Activated T-cell treated with anti-CD3 and anti-CD28 coated beads for 1 hour (primary cell): ENCODE measurements at places on chromosomes 12 and 14.

DNA sequence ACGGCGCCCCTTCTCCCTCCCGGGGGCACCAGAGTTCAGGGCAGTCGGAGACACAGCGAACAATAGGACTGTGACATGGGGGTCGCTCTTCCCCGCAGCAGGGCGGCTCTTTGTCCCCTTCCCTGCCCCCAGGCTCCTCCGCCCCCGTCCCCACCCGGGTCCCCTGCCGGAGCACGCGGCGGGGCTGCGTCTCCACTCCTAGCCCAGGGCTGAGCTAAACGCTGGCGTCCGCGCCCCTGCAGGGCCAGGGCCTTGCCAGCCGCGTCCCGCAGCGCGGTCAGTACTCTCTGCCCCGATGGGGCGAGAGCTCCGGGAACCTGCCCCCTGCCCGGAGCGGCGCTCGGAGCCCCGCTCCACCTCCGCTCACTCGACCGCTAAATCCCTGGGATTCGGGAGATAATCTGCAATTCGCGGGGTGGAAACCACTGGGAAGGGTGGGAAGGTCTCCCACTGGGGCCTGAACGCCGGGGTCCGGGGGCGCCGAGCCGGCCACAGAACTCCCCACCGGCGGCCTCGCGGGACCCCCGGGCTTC is 825 bp upstream of the CCDC85C start:
- DNase-seq = no peak

DNA sequence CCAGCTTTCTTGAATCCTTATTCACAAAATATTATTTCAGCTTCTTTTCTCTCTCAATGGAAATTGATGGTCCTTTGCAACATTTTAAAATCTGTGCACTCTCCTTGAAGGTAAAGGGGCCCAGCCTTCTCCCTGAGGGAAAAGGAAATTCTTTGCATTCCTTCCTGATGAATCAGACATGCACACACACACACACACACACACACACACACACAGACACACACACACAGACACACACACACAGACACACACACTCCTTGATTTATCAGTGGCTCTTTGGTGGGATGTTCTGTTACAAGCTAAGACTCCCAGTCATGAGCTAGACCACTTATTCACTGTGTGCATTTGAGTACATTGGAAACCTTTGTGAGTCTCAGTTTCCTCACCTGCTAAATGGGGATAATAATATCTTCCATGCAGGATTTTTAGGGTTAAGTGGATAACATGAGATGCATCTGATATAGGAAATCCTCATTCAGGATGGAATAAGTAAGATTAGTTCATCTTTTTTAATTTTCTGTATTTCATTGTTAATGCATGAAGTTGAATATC is 45.1 kb upstream of the HMGA2 start:
- DNase-seq = no peak

- no peak for DNase-seq
These were observed 2.7 kb downstream of the SERPINA11 start for GRCh38 chr14:94449930-94450329.

DNA sequence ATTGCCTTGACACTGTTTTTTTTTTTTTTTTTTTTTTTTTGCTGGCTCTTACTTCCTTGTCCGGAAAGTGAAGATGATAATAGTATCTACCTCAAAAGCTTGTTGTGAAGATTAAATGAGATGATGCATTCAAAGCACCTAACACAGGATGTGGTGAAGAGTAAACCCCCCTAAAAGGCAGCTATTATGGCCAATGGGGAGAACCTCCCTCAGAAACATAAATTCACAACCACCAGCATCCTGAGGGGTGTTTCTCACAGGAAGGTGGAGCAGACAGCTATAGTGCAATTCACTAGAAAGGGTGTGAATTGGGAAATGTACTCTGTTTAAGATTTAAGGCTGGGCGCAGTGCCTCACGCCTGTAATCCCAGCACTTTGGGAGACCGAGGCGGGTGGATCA is 85.4 kb upstream of the CRY1 start:
- no peak for DNase-seq

- no peak for DNase-seq
These were observed 63.2 kb downstream of the TSPAN11 start for GRCh38 chr12:30989754-30990153.

- DNase-seq = no peak
These were observed 381.8 kb downstream of the BTG1 start for GRCh38 chr12:91763654-91764370.

GRCh38 chr12:7610006-7610405 is 55.7 kb downstream of the APOBEC1 start:
- no peak for DNase-seq

- DNase-seq = no peak
These were observed 8.9 kb upstream of the METTL17 start for GRCh38 chr14:20980906-20981305.

GRCh38 chr12:46509135-46509534 is 136.6 kb upstream of the SLC38A2 start:
- no peak for DNase-seq

- no peak for DNase-seq
These were observed 83.5 kb downstream of the CAND1 start for GRCh38 chr12:67352682-67353081.

- DNase-seq = no peak
These were observed 147.7 kb upstream of the SYT10 start for GRCh38 chr12:33587354-33587753.

DNA sequence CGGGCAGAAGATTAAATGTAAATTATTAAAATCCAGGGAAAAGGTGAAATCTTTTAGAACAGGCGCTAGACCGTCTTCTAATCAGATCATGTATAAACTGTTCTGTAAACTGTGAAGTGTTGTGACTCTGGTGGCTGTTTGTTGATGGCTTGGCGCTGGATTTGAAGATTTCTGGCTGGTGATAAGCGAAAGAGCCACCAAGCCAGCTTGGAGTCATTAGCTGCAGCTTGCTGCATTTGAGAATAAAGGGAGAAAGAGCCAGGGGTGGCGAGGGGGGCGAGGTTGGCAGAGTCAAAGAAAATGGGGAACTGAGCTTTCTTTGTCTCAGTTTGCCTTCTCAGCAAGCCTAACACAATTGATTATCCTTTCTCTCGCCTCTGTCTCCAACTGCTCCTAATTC is 8.0 kb downstream of the SYNDIG1L start:
- no peak for DNase-seq

DNA sequence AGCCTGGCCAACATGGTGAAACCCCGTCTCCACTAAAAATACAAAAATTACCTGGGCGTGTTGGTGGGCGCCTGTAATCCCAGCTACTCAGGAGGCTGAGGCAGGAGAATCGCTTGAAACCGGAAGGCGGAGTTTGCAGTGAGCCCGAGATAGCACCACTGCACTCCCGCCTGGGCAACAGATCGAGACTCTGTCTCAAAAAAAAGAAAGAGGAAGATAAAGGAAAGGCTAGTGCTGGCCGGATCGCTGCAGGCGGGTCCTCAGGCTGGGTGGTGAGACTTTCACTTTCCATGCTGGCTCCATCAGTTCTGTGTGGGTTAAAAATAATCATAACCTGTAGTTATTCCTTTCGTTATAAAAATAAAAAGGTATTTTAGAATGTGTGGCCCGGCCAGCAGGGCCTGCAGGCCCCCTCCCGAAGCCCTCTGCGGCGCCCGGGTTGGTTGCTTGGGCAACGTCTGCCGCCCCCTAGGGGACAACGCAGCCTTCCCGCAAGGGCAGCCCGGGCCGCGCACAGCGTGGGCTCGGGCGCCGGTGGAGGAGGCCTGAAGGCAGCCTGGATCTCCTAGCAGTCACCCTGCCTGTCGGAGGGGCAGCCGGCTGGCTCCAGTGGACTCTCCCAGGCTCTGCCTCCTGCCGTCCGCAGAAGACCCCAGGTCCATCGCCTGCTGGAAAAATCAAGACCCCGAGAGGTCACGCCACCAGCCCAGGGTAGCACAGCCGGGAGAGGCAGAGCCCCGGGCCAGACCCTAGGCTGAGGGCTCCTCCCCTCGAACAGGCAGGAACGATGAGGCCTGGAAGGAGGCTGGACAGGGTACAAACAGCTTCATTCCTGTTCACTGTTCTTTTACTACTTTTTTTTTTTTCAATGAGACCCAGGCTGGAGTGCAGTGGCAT is 5.0 kb upstream of the SLC25A47 start:
- DNase-seq = peak; percentile 66

GRCh38 chr12:41652981-41653380 is 464.9 kb downstream of the PDZRN4 start:
- no peak for DNase-seq

DNA sequence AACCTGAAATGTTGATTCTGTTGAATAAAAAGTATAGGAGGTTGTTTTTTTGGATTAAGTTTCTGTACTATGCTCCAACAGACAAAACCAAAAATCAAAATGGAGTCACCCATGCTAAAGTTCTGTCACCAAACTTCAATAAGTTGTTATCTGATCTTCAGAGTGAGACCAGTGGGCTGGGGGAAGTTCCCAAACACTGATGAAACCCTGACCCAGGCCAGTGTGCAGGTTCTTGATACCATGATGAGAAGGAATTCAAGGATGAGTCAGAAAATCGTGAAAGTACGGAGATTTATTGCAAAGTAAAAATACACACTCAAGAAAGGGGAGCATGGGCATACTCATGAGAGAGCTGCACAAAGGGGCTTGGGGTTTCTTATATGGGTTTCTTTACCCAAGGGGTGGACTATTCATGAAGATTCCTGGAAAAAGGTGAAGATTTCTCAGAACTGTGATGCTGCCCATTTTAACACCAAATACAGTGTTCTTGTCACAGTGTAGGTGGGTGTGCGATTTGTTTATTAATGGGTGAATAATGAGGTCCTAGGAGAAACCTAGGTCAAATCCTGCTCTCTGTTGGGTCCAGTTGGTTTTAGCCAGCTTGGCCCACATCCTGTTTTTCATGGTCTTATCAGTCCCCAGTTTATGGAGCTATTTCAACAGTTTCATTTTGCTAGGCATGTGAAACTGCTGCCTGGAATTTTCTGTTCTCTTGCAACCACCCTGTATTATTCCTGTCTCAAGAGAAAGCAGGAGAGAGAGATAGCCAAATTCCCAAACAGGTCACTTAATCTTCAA is 27.5 kb upstream of the DENND5B start:
- DNase-seq = no peak

- no peak for DNase-seq
These were observed 41.7 kb downstream of the RASSF9 start for GRCh38 chr12:85794531-85794930.

DNA sequence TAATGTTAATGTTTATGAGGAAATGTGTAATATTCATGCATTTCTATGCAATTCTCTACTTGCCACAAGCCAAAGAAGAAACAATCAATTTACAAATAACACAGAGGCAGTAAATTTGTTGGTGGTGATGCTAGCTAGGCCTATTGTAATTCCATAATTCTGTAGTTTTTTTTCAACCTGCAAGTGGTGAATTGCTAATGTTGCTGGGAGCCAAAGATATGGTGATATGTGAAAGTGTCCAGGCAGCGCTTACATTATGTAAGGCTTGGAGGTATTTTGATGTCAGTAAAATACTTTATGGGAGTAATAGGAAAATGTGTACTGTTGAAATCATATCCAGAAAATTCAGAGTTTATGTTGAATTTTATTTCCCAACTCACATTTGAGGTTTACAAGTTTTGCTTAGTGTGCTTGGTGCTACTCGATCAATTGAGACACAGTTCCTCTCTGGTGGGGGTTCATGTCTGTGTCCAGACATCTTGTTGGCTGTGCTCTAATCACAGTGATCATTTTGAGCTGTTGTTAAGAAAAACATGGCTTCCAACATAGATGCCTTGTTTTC is 23.2 kb downstream of the TMTC2 start:
- no peak for DNase-seq

DNA sequence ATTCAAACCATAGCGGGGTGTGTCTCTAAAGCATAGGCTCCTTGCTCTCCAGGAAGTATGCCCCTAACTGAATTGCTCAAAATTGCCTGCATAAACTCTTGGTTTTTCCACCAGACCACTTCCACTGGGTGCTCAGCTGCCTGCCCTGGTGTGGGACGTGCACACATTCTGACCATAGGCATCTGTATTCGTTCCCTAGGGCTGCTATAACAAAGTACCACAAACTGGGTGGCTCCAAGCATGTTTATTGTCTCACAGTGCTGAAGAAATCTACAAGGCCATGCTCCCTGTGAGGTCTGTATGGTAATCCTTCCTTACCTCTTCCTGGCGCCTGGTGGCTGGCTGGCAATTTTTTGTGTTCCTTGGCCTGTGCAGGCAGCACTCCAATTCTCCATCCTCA is 16.4 kb upstream of the GALNT6 start:
- no peak for DNase-seq

- DNase-seq = no peak
These were observed 25.1 kb downstream of the PRKAB1 start for GRCh38 chr12:119692997-119693396.

DNA sequence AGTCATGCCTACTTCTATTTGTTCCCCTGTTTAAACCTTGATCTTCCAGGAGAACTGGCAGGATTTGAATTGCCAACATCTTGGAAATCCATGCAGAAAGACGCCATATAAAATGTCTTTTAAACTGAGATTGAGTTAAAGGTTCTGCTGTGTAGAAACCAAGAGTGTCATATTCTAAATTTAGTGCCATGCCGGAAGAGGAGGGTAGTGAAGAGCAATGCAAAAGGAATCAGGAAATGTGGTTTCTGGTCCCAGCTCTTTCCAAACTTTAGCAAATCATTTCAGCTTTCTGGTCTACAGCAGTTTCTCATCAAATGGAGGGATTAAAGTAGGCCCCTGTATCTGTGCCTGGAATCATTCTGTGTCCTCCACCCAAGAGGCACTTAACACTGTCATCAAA is 85.7 kb downstream of the BTG1 start:
- DNase-seq = no peak

- DNase-seq = no peak
These were observed 134.6 kb downstream of the RMST start for GRCh38 chr12:97597031-97597751.

GRCh38 chr12:113184900-113185179 is 438 bp downstream of the DDX54 start:
- peak; percentile 71 for DNase-seq

DNA sequence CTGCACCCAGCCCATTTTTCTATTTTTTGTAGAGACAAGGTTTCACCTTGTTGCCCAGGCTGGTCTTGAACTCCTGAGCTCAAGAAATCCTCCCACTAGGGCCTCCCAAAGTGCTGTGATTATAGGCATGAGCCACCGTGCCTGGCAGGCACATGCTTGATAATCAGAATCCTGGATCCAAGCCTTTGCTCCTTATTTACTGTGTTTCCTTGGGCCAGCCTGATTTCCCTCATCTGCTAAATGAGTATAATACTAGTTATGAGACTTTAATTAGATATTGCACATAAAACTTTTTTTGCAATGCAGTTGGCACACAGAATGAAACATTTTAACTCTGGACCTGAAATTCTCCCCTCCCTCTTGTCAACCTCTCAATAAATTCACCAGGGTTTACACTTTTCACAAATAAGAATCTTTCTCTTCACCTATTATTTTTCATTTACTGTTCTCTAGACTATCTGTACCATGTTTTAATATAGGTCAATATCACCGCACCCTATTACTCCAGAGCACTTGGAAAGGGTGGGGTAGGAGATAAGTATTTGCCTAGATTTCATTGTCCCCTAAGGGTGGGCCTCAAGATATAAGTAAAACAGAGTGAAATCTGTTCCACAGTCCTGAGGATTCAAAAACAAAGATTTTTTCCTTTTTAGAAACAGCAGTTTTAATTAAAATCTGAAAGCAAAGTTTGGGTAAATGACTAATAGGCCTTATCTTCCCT is 69.2 kb upstream of the NR2C1 start:
- DNase-seq = no peak
